Activated naive CD8-positive, alpha-beta T cell treated with anti-CD3 and anti-CD28 coated beads for 36 hours (primary cell): ENCODE measurements at places on chromosomes 16 and 17. TPM values are rescaled to one million over a fixed set of nuclear protein-coding genes. Genes with fewer than 3 reads are reported as not detected.

DNA sequence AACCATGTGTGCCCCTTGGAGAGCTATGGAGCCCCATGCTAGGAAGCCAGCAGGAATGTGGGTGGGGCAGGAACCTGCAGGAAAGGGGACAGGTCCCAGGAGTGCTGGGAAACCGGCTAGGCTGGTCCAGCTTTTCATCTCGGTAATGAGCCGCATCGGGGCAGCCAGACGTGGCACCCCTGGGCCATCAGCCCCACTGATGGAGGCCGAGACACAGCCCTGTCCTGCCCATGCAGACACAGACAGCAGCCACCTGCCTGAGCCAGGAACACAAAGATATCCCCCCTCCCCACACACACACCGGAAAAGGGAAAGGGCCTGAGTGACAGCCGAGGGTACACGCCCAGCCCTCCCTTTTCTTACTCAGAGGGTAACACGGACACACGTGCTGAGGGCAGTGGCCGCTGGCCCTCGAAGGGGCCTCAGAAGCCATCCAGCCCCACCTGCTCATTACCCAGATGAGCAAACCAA lies 18.1 kb downstream of the PPL start:
- no peak for DNase-seq

DNA sequence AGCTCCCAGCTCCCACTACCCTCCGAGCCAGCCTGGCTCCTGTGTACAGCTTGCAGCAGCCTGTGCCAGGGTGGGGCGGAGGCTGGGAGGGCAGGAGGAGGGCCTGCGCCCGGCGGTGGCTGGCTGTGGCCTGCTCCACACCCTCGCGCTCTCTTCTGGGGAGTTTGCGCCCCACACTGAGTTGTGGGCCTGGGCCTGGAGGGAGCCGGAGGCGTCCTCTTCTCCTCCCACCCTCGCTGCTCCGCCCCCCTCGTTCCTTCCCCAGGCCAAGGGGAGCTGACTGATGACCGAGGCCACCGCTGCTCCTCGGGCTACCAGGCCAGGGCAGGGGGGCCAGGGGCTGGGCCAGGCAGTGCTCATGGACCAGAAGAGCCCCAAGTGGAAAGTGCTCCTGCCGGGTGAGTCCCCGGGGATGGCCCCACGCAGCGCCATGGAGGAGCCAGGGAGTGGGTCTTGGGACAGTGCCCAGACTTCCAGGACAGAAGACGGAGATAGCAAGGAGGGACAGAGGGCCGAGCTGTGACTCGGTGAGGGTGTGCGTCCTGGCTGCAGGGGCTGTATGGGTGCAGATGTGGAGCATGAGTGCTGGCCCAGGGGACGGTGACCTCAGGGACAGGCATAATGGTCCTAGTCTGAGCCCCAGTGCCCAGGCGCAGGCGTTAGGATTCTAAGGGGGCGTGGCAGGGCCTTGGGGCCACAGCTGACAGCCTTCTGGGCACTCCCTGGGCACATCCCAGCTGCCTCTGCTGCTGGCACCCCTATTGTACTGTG lies 242.1 kb upstream of the GSE1 start:
- DNase-seq, result no peak

- DNase-seq, result no peak
These were observed 81.7 kb downstream of the RTN4RL1 start for GRCh38 chr17:1943436-1943831.

GFAP gene
- not detected for total RNA-seq

CES4A gene
- total RNA-seq, result 4.6 TPM

KRT33A gene
- total RNA-seq, result not detected

GRCh38 chr17:17792551-17793377 lies 44.0 kb downstream of the SREBF1 start:
- DNase-seq, result peak; percentile 61

DNA sequence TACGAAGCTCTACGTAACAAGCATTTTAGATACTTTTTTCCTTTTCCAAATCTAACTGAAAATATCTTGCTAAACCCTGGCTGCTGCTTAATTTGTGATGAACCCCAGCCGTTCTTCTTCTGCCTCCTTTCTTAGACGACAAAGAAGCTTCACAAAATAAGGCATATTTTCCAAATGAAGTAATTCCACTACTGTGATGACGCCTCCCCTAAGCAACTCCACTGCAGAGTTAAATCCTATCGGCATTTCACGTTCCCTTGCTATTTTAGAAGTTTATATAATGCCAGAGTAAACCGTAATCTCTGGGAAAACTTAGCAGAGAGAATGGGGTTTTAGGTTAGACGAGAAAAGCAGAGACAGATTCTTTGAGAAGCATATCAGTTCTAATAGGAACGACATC lies 683.1 kb upstream of the SALL1 start:
- DNase-seq, result no peak

TNFSF13 gene
- total RNA-seq, result 7.3 TPM

GRCh38 chr16:83627996-83628395 lies 179.8 kb upstream of the HSBP1 start:
- DNase-seq, result no peak

DNA sequence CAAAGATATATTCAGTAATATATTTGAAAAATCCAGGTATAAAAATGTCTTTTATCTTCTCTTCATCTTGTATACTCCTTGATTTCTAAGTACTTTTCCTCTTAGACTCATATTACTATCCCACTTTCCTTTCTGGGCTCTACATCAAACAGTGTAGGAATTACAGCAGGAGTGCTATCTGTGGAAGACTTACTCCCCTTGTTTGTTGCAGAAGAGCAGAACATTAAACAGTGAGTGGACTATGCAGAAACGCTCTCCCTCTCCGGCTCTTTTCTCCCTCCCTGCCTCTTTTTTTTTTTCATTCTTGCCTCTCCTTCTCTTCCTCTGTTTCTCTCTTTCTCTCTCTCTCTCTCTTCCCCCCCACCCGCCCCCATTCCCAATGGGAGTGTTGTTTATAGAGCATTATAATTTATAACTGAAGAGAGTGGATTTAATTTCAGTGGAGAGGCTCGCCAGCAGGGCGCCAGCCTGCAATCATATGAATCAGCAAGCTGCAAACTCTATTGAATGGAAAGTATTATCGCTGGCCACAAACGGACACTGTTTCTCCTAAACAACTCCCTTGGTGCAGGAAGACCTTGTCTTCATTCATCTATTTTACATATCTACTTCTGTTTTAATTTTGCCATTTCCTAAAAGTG lies 242.3 kb upstream of the TBX2 start:
- no peak for DNase-seq

- peak; percentile 71 for DNase-seq
These were observed 8.6 kb upstream of the MC1R start for GRCh38 chr16:89909777-89910716.

- DNase-seq, result no peak
These were observed 83.3 kb downstream of the C16orf95 start for GRCh38 chr16:87233928-87234327.

DNA sequence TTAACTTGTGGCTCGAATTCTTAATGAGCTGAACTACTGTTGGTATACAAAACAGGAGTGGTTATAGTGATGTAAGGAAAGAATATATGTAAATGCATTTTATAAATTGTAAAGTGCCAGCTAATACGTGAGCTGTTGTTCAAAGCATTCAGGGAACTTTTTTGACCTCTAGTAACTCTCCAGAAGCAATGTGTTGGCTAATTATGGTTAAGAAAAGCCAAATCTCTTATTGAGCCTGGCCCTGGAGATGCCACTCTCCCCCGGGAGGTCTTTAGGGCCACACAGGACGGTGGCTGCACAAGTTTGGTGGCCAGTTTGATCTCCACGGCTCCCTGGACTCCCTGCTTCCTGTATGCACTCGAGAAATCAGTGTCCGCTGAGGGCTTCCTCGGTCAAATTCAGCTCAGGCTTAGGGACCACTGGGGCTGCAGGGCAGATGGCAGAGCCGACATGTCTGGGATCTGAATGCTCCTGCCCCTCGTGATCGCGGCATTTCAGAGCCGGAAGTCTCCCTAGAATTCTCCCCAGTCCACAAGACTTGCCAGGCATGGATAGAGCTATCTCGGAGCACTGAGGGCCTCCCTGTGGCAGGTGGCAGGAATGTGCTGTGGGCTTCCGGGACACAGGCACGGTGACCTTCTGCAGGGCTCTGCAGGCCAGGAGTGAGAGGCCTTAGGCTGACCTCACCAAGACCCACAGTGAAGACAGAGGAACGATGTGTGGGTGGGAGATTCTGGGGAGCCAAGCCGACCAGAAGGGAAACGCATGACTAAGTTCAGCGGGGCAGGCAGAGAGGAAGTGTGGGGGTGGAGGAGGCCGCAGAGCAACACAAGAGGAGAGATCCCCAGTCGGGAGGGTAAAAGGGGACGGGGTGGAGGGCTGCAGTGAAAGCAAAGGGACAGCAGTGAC lies 18.6 kb upstream of the PITPNM3 start:
- peak; percentile 61 for DNase-seq

- no peak for DNase-seq
These were observed 650 bp downstream of the EPN3 start for GRCh38 chr17:50533185-50533584.

- DNase-seq, result no peak
These were observed 238.3 kb upstream of the SDK2 start for GRCh38 chr17:73882590-73882989.

- DNase-seq, result no peak
These were observed 9.7 kb downstream of the CTCF start for GRCh38 chr16:67571981-67572431.

ABI3 gene
- 55.5 TPM for total RNA-seq

GRCh38 chr17:77372444-77373298 lies 231.9 kb downstream of the SEC14L1 start:
- peak; percentile 68 for DNase-seq

DNA sequence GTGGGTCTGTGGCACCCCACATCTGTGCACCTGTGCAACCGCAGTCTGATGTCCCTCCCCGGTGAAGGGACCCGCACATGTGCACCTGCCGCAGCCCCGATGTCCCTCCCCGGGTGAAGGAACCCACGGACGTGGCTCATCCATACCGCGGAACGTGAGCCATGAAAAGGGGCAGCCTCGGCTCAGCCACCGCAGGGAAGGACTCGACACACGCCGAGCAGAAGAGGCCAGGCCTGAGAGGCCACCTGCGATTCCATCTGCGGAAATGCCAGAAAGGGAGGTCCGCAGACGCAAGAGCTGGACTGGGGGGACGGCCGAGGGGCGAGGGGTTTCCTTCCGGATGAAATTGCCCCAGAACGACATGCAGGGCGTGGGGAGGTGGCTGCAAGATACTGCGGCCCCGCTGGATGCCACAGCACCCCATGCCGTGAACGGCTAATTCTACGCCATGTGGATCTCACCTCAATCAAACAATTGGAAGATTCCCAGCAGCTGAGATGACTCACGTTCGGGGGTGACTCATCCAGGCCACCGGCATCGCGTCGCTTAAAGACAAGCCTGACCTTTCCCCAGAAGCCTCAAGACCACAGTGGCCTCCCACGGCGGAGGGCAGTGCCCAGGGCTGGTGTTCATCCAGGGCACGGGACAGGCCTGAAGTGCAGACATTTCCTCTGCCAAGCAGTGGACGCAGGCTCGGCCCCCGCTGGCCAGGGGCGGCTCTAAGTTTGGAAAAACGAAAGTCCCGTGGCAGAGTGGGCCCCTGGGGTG lies 21.0 kb downstream of the SOX8 start:
- peak; percentile 84 for DNase-seq

OSGIN1 gene
- total RNA-seq, result 0.92 TPM

- DNase-seq, result peak; percentile 85
These were observed 3.5 kb downstream of the ZFPM1 start for GRCh38 chr16:88456356-88457292.

- peak; percentile 97 for DNase-seq
These were observed at the start of gene ENGASE for GRCh38 chr17:79074649-79075445. ENGASE (plus strand) TSS chr17:79074824; CDS start chr17:79074945, 121 bp downstream.

DNA sequence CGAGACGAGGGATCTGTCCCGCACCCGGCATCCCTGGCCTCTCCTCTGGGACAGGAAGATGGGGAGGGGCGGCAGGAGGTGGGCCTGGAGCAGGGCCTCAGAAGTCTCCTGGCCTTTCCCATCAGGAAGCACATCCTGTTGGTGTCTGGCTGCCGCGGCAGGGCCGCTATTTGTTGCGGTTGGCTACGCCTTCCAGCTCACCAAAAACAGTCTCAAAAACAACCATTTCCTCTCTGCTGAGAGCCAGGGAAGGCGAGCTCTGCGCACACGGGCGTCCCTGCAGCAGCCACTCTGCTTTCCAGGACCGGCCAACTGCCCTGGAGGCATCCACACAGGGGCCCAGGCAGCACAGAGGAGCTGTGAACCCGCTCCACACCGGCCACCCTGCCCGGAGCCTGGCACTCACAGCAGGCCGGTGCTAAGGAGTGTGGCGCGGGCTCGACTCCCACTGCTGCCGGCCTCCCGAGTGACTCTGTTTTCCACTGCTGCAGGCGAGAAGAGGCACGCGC lies at the start of gene TMEM204:
TMEM204 (plus strand) TSS at position 224 of the 509 bp plus-strand sequence. CDS start 610 bp downstream, outside the sequence.
- peak; percentile 53 for DNase-seq
